ENCODE measurements at places on chromosomes 7 and 10.

- no peak for DNase-seq
These were observed 421.1 kb downstream of the GLRX3 start for GRCh38 chr10:130557181-130557845.

- DNase-seq, result no peak
These were observed 31.2 kb downstream of the ST7 start for GRCh38 chr7:116984511-116984910.

- no peak for DNase-seq
These were observed 9.2 kb upstream of the ORAI2 start for GRCh38 chr7:102424129-102424551.

GRCh38 chr7:26850193-26850651 lies 14.2 kb downstream of the SKAP2 start:
- no peak for DNase-seq

GRCh38 chr7:14639329-14639728 lies 263.2 kb downstream of the DGKB start:
- no peak for DNase-seq

DNA sequence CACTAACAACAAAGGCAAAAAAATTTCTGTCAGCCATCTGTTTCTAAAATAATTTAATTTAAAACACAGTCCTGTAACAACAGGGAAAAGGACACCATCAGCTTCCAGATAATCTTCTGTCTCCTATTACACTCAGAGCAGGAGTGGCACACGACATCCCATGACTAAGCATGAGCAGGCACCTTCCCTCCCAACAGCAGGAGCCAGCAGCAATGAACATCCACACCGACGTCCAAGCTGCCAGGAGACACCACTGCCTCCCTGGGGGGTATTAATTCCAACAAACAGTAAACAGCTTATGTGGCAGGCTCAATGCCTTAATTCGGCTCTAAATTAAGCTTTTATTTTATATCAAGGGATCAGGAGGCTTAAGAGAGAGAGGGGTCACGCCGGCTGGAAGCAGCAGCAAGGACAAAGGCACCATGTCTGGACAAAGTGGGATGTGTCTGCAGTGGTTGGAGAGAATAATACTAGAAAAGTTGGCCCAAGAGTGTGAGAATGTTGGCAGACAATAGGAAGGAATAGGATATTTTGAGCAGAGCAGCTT lies 45.7 kb downstream of the KIAA1549 start:
- DNase-seq, result no peak

GRCh38 chr7:20331910-20332813 lies 1.5 kb downstream of the ITGB8 start:
- no peak for DNase-seq

- DNase-seq, result no peak
These were observed 345.5 kb downstream of the DNAJB6 start for GRCh38 chr7:157682064-157682945.

GRCh38 chr7:91149341-91150246 lies 114.6 kb upstream of the FZD1 start:
- no peak for DNase-seq
